ENCODE measurements at places on chromosomes 5 and 9.

DNA sequence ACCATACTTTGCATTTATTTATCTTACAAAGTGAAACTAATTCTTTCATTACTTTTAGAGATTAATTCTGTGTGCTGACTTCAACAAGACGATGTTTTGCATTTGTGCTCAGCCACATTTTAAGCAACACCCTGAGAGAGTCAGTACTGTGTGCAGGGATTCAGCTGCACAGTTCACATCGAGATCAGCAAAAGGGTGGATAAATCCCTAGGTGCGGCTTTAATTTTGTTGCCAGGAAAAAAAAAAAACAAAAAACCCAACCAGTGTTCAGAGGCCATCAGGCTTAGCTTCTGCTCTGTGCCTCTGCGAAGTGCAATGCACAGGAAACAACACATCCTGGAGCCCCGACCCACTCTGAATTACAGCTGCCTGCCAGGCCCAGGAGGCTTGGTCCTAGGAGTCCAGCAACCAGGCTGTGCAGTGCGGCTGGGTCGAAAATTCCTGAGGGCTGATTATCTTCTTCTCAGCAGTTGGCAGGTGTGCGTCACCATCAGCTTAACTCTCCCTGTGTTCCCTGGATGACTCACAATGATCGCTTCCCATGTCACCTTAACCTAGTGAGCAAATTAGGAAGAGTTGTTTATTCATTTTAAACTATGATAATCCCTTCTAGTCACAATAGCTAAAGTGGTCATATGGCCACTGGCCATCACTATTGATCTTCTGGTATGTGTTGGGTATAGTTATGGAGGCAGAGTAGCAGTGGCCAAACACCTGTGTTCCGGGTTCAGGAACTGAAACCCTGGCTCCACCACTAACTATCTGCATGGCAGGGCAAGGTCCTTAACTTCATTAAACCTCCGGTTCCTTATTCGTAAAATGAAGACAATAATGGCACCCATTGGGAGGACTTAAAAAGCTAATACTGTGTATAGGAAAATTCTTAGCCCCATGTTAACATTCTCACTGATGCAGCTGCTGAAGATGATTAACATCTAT, 31.2 kb upstream of the NDUFB6 start:
- no peak overlapping the region for H3K27ac ChIP-seq
- DNase-seq = no peak
- no peak overlapping the region for H3K4me3 ChIP-seq
- no peaks in the 10 kb centered on the region for H3K36me3 ChIP-seq
- no peaks in the 10 kb centered on the region for H3K4me1 ChIP-seq

DNA sequence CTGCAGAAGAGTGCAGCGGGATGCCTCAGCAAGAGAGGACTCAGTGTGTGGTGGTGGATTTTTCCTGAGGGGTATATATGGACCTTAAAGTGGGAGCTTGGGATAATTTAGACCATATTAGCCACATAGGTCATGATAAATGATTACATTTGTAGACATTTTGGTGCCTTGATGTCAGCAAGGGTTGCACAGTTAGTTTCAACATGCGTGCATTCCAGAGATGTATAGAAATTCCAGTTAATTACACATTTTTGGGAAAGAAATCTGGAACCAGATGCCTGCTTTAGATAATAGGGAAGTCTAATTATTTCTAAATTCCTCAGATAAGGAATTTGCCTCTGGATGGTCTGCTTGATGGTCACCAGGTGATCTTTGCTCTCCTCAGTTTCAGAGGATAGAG, 440.6 kb upstream of the PAPPA start:
- H3K27me3 ChIP-seq = no peaks in the 10 kb centered on the region
- no peaks in the 10 kb centered on the region for H3K4me1 ChIP-seq
- no peaks in the 10 kb centered on the region for H3K36me3 ChIP-seq

GRCh38 chr9:35976726-35977125, 18.8 kb upstream of the OR2S2 start:
- H3K4me3 ChIP-seq = no peak overlapping the region
- no peaks in the 10 kb centered on the region for H3K36me3 ChIP-seq
- H3K4me1 ChIP-seq = no peaks in the 10 kb centered on the region
- H3K27ac ChIP-seq = no peak overlapping the region
- DNase-seq = no peak
- peaks cover 39% of the 10 kb centered on the region for H3K27me3 ChIP-seq

DNA sequence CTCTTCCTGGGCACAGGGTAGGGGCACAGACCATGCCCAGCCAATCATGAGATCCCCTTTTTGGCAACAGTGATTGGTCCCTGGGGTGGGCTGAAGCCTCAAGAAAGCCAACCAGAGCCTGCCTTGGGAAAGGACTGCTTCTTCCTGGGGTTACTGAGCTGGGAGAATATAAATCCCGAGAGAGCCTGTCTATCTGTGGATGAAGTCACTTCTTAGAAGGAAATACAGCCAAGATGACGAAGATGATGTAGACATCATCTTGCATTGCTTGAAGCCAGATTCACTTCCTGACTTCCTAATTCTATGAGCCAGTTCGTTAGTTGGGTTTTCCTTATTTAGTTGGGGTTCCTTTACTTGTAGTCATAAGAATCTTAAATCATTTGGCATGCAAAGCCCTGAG, 50.1 kb upstream of the PWWP2A start:
- H3K4me3 ChIP-seq = no peak overlapping the region
- H3K27me3 ChIP-seq = no peaks in the 10 kb centered on the region
- no peak overlapping the region for H3K27ac ChIP-seq
- no peaks in the 10 kb centered on the region for H3K36me3 ChIP-seq

DNA sequence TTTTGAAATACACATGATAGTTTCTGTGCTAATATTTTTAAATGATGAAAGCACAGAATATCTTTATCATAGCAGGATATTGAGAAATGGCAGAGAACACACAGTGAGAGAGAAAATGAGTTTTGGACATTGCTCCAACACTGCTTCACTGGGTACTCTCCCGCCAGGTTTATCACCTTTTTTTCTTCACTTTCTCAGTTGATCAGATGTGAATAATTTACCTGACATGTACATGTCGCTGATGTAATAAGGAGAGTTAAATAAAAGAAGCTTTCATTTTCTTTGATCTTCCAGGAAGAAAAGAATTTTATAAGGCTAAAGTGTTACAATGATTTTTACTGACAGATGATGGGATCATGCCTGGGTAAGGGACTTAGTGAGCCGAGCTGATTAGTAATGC, 134.5 kb downstream of the ALDH1A1 start:
- H3K36me3 ChIP-seq = no peaks in the 10 kb centered on the region
- peaks cover 15% of the 10 kb centered on the region for H3K4me1 ChIP-seq
- H3K4me3 ChIP-seq = no peak overlapping the region
- no peak overlapping the region for H3K27ac ChIP-seq
- no peaks in the 10 kb centered on the region for H3K27me3 ChIP-seq

DNA sequence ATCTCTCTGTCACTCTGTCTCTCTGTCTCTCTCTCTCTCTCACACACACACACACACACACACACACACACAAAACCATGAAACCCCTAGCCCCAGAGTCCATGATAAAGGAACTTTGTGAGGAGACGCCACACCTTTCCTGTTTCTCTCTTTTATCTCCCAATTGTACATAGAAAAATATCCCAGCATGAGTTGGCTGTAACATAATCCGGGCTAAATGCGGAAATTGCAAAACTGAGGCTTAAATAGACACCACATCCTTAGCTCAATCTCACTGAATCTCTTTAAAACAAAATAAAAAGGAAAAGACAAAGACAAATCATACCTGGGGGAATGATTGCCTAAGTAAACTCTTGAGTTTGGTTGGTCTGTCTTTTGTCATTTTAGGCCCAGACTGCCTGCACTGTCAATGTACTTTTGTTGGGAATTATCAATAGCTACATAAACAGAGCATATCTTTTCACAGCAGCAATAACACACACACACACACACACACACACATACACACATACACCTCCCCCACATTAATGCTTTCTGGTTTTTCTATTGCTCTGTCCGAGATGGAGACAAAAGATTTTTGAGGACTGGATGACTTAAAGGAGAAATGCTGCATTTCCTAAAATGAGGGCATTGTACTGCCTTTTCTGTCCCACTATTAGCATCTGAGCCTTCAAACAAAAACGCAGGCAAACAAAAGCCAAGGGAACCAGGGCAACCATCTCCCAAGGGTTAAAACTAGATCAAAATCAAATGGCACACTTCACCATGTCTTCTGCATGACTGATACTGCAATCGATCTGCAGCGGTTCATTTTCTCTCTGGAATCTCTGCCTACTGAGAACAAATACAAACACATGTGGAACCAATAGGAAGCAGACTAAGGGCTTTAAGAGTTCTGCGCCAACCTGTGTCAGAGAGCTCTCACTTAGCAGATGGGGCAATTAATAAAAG, 321.5 kb downstream of the NFIB start:
- no peaks in the 10 kb centered on the region for H3K36me3 ChIP-seq
- no peaks in the 10 kb centered on the region for H3K27me3 ChIP-seq
- no peak overlapping the region for H3K4me3 ChIP-seq
- DNase-seq = no peak
